Suprapubic skin (tissue), 4 donors: ENCODE measurements at places on chromosomes 1 and 21. TPM values are rescaled to one million over a fixed set of nuclear protein-coding genes. Genes with fewer than 3 reads are reported as not detected.

DNA sequence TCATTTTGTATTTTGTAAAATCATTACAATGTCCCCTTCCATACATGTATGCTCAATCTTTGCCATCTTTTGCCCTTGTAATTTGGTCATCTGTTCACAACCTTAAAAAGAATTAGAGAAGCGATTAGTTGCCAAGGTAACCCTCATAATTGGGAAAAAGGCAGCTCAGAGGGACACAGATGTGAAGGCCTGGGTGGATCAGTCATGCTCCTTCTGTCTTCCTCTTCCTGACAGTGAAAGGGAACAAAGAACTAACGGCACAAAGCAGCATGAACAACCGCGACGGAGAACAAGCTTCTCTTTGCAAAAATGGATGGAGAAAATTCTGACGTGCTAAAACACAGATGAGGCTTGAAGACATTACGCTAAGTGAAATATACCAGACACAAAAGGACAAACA, 78.7 kb upstream of the COG2 start:
- H3K27me3 ChIP-seq: no peaks in the 10 kb centered on the region
- H3K4me1 ChIP-seq: no peaks in the 10 kb centered on the region
- no peaks in the 10 kb centered on the region for H3K36me3 ChIP-seq
- no peak overlapping the region for H3K27ac ChIP-seq
- DNase-seq: no peak
- no peak overlapping the region for H3K4me3 ChIP-seq

DNA sequence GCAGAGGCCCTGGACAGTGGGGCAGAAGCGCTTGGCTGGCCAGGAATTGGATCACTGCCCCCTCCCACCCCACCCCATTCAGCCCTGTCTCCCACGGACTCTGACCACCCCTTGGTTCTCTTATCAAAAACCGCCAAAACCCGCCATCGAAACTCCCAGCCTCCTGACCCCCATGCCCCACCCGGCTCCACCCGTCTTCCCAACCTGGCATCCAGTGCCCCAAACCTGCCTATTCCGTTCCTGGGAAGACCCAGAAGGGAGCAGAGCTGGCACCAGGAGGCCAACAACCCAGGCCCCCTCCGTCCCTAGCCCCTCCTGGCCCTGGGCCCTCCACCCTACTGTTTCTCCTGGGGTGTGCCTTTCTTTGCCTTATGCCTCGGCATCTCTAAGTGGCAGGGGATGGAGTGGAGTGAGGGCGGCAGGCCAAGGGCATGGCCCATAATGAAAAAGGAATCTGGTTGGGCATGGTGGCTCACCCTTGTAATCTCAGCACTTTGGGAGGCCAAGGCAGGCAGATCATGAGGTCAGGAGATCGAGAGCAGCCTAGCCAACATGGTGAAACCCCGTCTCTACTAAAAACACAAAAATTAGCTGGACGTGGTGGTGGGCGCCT, 16.5 kb upstream of the EPHA2 start:
- no peak overlapping the region for H3K4me3 ChIP-seq
- no peak overlapping the region for H3K27ac ChIP-seq
- no peaks in the 10 kb centered on the region for H3K27me3 ChIP-seq
- no peaks in the 10 kb centered on the region for H3K36me3 ChIP-seq

- H3K4me1 ChIP-seq: no peaks in the 10 kb centered on the region
- H3K4me3 ChIP-seq: no peak overlapping the region
- no peak overlapping the region for H3K27ac ChIP-seq
- H3K27me3 ChIP-seq: no peaks in the 10 kb centered on the region
Observed at GRCh38 chr1:58670181-58670580, 29.7 kb downstream of the MYSM1 start.

Gene ZNF436
- 23.2 TPM for total RNA-seq

DNA sequence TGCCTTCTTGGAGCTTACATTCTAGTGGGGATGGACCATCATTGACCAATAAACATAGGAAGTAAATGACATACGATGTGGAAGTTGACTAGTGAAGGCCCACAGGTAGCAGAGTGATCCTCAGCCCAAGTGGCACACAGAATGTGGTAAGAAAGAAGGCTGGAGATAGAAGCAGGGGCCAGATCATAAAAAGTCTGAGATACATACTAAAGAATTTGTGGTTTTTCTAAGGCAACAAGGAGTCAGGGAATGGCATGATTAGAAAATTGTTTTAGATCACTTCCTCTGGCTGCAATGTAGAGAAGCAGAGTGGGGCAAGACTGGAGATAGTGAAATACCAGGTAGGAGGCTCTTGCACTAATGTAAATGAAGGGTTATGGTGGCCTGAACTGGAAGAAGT, 154.0 kb downstream of the VPS13D start:
- H3K27me3 ChIP-seq: no peaks in the 10 kb centered on the region
- H3K27ac ChIP-seq: no peak overlapping the region
- H3K36me3 ChIP-seq: peaks cover 82% of the 10 kb centered on the region
- no peak overlapping the region for H3K4me3 ChIP-seq

Gene CENPL
- total RNA-seq: 6.8 TPM

- no peak for DNase-seq
- no peaks in the 10 kb centered on the region for H3K36me3 ChIP-seq
- H3K4me3 ChIP-seq: no peak overlapping the region
- H3K4me1 ChIP-seq: no peaks in the 10 kb centered on the region
- H3K27me3 ChIP-seq: no peaks in the 10 kb centered on the region
Observed at GRCh38 chr1:240337781-240338180, 246.1 kb downstream of the FMN2 start.

Gene ADORA1
- total RNA-seq: 3.4 TPM

DNA sequence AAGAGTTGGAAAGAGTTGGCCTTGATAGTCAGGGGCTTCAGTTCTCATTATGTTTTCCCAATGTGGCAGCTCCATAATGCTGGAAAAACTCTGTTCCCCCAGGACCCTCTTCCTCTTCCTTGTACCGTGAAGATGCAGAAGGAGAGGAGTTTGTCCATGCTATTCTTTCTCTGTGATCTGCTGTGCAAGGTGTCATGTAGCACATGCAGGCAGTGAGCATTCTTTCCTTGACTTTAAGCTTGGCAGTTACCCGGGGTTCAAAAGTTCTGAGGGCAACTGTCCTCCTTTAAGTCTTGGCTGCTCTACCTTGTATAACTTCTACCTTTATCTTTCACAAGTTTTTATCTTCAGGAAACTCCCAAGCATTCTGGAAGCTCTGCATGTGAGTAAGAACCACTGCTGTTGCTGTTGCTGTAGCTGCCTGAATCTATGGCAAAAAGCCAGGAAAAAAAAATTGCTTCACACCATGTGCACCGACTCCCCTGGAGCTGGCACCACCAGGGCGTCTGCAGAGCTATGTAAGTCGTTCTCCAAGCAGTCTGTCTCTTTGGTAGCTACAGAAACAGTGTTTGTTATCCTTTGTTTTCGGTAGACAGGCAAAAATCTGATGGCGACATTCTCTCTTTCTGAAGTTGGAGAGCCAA, 42.7 kb upstream of the SLC16A1 start:
- H3K27ac ChIP-seq: peak overlapping the region; percentile 54
- H3K27me3 ChIP-seq: no peaks in the 10 kb centered on the region
- no peak for DNase-seq

DNA sequence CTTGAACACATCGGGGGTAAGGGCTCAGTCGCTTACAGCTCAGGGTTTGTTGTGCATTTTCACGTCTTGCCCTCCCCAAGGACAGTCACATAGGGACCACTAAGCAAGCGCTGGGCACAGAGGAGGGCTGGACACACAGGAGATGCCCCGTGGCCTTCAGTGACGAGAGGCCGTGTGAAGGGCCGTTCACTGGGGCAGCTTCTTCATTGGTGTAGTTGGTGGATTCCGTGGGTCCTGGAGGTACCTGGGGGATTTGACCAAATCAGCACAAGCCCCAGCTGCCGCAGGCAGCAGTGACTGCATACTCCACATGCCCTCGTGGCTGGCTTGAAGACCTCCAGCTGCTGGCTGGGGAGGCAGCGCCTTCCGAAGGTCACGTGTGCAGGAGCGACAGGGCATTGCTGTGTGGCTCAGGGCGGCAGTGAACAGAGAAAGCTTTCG, 100.8 kb upstream of the C1orf174 start:
- H3K4me3 ChIP-seq: no peak overlapping the region
- no peak overlapping the region for H3K27ac ChIP-seq
- no peak for DNase-seq
- H3K4me1 ChIP-seq: no peaks in the 10 kb centered on the region
- peaks cover 43% of the 10 kb centered on the region for H3K27me3 ChIP-seq

GRCh38 chr1:113517346-113517745, 127.0 kb downstream of the MAGI3 start:
- no peaks in the 10 kb centered on the region for H3K27me3 ChIP-seq
- H3K36me3 ChIP-seq: no peaks in the 10 kb centered on the region
- no peak for DNase-seq

Gene NUP210L
- total RNA-seq: not detected

DNA sequence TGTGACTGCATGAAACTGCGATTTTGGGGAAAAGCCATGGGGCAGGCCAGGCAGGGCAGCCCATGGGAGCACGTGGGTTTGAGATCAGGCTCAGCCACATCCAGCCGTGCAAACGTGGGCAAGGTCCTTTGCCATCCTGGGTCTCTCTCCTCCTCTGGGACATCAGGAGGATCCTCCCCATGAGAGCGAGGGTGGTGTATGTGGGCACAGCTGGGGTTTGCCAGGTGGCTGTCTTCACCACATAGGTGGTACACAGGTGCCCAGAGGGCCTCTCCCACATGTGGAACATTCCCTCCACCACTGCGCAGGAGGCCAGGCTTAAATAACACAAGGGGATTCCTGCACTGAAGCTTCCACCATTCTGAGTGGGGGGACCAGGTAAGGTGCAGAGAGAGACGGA, 136.7 kb downstream of the DMRTB1 start:
- H3K36me3 ChIP-seq: no peaks in the 10 kb centered on the region
- DNase-seq: no peak
- no peak overlapping the region for H3K4me3 ChIP-seq
- no peak overlapping the region for H3K27ac ChIP-seq

GRCh38 chr1:199336745-199337640, 690.5 kb upstream of the NR5A2 start:
- H3K4me1 ChIP-seq: no peaks in the 10 kb centered on the region
- no peaks in the 10 kb centered on the region for H3K27me3 ChIP-seq
- H3K36me3 ChIP-seq: no peaks in the 10 kb centered on the region
- H3K27ac ChIP-seq: no peak overlapping the region
- H3K4me3 ChIP-seq: no peak overlapping the region

- no peak overlapping the region for H3K27ac ChIP-seq
- no peaks in the 10 kb centered on the region for H3K27me3 ChIP-seq
- H3K4me1 ChIP-seq: no peaks in the 10 kb centered on the region
- H3K36me3 ChIP-seq: no peaks in the 10 kb centered on the region
- H3K4me3 ChIP-seq: no peak overlapping the region
Observed at GRCh38 chr1:244779410-244779809, 56.0 kb upstream of the COX20 start.

DNA sequence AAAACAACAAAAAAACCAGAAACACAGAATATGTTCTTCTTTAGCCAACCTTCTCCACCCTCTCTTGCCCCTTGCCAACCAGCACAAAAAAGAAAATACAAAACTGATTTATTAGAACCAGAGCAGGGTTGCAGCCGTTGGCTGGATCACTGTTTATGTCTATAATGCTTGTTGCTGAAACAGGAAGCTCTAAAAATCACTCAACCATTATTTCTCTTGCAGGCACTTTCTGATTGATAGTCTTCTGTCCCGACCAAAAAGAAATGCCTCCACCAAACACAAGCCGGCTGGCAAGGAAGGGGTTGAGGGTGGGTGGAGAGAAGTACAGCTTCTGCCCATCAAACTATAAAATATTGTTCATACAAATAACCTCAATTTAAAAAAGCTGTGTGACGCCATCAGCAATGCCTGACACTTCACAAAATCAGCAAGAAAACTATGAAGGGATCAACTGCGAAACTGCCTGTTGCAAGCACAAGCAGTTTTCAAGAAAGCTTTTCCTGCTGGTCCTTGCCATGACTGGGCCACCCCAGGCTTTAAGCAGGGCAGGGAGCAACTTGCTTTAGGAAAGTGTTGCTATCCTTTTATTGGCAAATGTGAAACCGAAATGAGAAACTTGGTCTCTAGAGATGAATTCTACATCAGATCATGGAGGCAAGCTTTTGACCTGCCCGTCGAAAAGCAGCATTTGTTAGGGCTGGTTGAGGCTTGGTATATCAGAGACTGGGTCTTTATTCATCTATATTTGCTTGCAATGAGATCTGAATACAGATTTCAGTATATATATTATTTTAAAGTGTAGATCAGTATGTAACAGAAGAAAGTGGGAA, 174.2 kb downstream of the RUNX1 start:
- no peak overlapping the region for H3K4me3 ChIP-seq
- H3K27me3 ChIP-seq: no peaks in the 10 kb centered on the region
- H3K27ac ChIP-seq: peak overlapping the region; percentile 17
- peaks cover 6% of the 10 kb centered on the region for H3K36me3 ChIP-seq

- H3K4me1 ChIP-seq: peaks cover 47% of the 10 kb centered on the region
- no peak overlapping the region for H3K4me3 ChIP-seq
- DNase-seq: no peak
- no peaks in the 10 kb centered on the region for H3K27me3 ChIP-seq
- no peaks in the 10 kb centered on the region for H3K36me3 ChIP-seq
Observed at GRCh38 chr1:169112241-169112640, 5.8 kb downstream of the ATP1B1 start.

GRCh38 chr1:153355445-153356071, 2.1 kb upstream of the S100A9 start:
- DNase-seq: no peak
- H3K36me3 ChIP-seq: no peaks in the 10 kb centered on the region
- no peak overlapping the region for H3K27ac ChIP-seq
- no peak overlapping the region for H3K4me3 ChIP-seq
- H3K4me1 ChIP-seq: peaks cover 18% of the 10 kb centered on the region

Gene SLC6A17
- 5.2 TPM for total RNA-seq

GRCh38 chr1:149888999-149889289, 10.4 kb upstream of the BOLA1 start:
- peaks cover 29% of the 10 kb centered on the region for H3K4me1 ChIP-seq
- H3K27me3 ChIP-seq: no peaks in the 10 kb centered on the region
- H3K36me3 ChIP-seq: no peaks in the 10 kb centered on the region
- H3K27ac ChIP-seq: peak overlapping the region; percentile 100

Gene MAP1LC3C
- total RNA-seq: 12.0 TPM

GRCh38 chr1:55969322-55969721, 610.0 kb downstream of the PLPP3 start:
- H3K27me3 ChIP-seq: no peaks in the 10 kb centered on the region
- H3K4me1 ChIP-seq: no peaks in the 10 kb centered on the region
- no peak overlapping the region for H3K4me3 ChIP-seq

DNA sequence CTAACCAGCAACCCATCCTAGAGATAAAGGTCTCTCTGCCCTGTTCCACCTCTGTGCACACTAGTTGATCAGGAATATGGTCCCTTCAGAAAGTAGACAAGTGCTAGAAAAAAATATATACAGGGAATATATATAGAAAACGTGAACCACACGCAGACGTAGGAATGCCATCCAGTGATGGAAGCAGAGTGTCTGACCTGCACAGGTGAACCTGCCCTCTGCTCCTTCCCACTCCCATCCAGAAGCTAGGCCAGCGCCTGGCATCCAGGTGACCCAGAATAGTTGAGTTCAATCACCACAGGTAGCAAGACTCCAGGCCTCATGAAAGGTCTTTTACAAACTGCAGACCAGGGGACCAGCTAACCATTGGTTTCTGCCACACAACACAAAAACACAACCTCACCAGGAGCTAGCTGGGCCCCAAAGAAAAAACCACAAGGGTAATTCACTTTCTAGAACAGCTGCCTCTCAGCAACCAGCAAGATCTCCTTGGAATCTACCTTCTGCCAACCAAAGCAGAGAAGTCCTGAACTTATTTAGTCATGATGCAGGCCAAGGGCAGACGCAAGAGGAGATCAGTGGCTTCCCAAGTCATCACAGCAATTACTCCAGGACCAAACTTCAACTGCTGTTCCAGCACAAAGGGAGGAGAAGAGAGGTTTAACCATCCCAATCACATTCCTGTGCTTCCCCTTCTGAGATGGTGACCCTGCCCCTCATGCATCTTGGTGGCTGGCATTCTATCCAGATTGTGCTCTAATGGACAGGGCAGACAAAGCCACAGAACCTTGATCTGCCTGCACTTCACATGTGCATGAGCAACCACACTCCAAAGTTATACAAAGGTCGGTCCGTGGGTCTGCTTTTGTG, 53.0 kb downstream of the GPR161 start:
- H3K4me3 ChIP-seq: no peak overlapping the region
- H3K4me1 ChIP-seq: peaks cover 25% of the 10 kb centered on the region
- H3K27me3 ChIP-seq: no peaks in the 10 kb centered on the region
- H3K27ac ChIP-seq: no peak overlapping the region
